Head of caudate nucleus (tissue), 42 donors: ENCODE measurements at places on chromosomes 4 and X.
A peak's percentile ranks its signal among the peaks of the same experiment; 100 is the strongest.

- DNase-seq: peak; percentile 8
Measured at GRCh38 chr4:113952452-113953029, 26.9 kb downstream of the ARSJ start.

GRCh38 chrX:49040376-49040955 is 2.7 kb downstream of the TFE3 start:
- DNase-seq: no peak

DNA sequence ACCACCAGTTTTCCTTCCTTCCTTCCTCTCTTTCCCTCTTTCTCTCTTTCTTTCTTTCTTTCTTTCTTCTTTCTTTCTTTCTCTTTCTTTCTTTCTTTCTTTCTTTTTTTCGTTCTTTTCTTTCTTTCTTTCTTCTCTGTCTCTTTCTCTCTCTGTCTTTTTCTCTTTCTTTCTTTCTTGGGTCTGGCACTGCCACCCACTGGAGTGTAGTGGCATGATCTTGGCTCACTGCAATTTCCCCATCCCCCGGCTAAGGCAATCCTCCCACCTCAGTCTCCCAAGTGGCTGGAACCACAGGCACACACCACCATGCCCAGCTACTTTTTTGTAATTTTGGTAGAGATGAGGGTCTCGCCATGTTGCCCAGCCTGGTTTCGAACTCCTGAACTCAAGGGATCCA is 51.6 kb upstream of the NHS start:
- DNase-seq: no peak

DNA sequence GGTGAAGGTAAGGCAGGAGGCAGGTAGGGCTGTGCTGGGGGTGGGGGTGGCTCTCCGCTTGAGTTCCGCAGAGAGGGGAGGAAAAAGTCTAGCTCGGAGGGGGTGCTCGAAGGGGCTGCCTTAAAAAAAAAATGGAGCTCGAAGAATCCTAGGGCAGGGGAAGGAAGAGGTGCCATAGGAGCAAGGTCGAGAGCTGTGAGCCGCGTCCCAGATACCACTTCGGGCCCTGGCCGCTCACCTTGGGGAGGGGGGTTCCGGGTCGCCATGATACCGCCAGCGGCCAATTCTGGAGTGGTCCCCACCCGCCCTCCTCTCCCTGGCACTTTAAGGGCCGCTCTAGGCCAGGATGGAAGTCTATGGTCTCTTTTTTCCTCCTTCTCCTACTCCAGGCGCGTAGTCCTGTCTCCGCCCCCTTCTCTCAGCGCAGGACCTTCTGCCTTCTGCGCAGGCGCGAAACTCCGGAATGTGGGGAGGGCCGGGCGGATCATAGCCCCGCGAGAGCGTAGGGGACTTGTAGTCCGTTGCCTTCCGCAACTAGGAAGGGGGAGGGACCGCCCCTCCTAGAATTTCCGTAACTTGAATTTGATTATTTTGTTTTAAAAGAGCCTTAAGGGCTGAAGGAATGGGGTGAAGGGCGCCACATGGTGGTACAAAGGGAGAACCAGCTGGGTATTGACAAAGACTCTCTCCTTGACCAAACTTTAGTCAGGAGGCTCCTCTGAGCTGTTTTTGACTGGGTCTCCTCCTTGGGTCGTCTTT is at the start of gene FUNDC1:
Gene FUNDC1 (minus strand): TSS at position 293 of the 759 bp plus-strand sequence. CDS start 27 bp downstream, at position 266.
- peak; percentile 90 for DNase-seq

DNA sequence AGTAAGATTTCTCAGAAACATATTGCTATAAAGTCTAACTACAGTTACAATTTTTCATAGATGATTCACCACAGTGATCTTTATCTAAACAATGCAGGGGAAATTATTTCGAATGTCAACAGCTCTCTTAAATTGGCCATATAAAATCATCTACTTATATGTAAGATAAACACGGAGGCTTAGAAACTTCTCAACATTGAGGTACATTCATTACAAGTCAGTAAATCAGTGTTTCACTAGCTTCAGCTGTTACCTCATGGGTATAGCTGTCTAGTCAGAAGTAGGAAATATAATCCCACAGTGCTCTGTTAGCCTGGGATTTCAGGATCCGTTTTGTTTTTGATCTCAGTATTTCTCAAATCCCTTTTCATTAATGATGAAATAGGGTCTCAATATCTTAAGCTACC is 43.2 kb downstream of the PCDH7 start:
- no peak for DNase-seq

DNA sequence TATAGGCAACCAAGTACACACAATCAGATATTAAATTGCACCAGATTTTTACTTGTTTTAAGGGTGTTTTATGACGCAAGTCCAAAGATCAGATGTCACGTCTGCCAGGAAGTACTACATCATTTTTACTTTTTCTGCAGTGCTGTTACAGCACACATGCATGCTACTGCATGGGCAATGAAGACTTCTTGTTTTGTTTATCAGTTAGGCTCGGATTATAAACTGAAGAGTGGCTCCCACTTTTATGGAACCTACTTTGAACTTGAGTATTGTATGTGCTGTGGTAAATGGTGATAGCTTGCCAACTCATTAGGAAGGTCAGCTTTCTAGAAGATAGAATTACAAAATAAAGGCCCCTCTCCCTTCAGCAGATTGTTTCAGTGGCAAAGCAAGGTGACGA is 131.6 kb downstream of the CEP135 start:
- DNase-seq: no peak

DNA sequence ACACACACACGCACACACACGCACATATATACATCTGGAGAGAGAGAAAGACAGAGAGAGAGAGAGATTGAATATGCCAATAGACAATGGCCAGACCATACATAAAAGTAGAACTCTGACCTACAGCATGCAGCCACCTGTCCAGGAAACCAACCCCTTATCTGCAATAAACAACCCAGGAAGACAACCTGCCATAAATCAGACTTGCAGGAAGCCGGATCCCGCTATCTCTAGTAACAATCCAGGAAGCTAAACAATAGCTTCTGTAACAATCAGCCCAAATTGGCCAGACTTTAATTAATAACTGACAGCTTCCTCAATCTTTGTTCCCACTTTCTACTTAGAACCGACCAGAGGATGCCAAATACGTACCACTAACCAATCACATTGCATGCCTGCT is 173.2 kb downstream of the LDB2 start:
- no peak for DNase-seq
